ENCODE measurements at places on chromosomes 11 and 22.
A peak's percentile ranks its signal among the peaks of the same experiment; 100 is the strongest.

- no peak for DNase-seq
Measured at GRCh38 chr22:45254789-45255278, 14.1 kb upstream of the KIAA0930 start.

- DNase-seq, result no peak
Measured at GRCh38 chr22:35590634-35591295, 26.4 kb downstream of the MB start.

DNA sequence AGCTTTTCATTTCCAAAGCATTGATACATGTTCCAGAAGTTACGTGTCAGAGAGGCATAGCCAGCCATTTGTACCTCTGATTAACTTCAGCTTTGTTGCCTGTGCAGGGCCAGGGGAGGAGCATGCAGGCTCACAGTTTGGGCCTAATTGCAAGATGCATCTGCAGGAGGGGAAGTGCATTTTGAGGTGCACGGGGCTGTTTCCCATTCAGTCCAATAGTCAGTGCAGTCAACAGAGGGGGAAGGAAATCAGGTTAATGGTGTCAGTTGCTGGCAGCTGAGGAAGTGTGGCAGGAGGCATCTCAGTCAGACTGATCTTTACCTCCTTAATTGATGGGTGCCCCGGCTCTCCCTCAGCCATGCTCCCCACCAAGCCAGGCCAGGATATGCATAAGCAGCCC, 39.3 kb downstream of the ABCC8 start:
- DNase-seq, result no peak

- no peak for DNase-seq
Measured at GRCh38 chr11:25939691-25940090, 392.2 kb upstream of the ANO3 start.

- DNase-seq, result no peak
Measured at GRCh38 chr22:36232715-36233401, 6.5 kb downstream of the APOL2 start.

GRCh38 chr11:10663990-10664389, 29.6 kb downstream of the IRAG1 start:
- DNase-seq, result no peak

DNA sequence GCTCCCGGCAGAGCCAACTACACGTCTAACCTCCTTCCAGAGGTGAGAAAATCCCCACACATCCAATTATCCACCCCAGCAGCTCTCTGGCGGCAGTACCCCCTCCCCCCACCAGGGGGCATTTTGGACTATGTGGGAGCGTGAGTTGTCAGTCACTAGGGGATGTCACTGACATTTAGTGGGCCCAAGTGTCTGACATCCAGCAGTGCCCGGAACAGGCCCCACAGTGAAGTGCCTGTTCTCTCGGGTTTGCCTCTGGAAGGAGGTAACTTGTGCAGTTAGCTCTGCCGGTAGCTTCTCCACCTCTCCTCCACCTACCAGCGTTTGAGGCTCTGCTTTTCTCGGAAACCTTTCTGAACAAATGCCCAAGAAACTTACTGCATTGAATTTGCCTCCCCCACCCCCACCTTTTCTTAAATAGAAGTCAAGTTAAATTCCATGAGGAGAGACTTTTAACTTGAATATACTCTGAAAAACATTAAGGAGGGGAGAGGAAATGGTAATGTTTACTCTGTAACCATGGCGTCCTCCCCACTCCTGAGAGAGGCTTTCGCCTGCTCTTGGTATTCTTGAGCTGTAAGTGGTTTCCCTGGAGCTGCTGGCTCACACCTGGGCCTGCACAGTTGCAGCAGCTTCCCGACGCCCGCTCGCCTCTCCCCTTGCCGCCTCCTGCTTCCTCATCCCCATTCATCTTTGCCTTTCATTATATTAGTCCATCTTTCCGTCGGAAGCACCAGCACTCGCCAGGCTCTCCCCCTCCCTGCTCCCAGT, 112.8 kb downstream of the WNT7B start:
- DNase-seq, result peak; percentile 66

GRCh38 chr11:117915672-117916235, 13.4 kb downstream of the TMPRSS13 start:
- DNase-seq, result no peak

DNA sequence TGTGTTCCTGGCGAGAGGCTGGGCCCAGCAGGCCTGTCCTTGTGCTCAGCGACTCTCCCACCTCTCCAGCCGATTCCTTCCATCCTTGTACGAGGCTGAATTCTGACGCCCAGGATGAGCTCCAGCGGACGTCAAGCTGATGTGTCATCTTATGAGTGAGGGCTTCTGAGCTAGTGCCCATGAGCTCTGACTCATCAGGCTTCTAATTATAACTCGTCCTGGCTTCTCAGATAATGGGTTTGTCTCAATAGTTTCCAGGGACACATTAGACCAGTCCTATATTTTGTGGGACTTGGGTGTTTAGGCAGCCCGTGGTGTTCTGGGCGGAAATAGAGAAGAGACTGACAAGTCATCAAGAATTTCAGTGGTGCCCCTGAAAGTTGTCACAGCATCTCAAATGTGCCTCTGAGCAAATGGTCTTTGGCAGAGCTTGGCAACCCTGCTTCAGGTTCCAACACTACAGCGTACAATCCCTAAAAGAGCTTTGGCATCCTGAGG, 108.2 kb upstream of the CD44 start:
- no peak for DNase-seq

DNA sequence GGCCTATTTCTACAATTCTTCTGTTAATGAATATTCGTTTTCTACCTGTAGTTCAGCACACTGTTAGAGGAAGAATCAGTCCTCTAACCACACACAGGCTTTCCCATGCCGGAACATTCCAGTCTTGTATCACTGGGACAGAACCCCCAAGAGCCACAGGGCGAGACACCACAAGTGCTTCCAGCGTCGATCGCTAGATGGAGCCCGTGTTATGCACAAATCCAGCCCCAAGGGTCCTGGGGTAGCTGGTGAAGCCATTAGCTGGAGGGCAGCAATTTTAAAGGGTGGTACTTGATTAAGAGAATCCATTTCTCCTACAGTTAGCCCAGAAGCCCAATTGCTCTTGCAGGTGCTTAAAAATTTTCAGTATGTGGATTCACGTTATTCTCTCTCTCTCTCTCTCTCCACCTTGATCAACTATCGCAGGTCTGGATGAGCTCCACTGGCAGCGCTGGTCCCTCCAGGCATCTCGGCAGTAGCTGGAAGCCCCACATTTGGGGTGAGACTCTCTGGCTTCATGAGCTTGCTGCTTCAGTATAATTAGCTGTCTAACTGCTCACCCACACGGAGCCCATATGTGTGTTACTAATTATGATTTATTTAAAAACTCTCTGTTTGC, 148.2 kb upstream of the SNX19 start:
- no peak for DNase-seq

- no peak for DNase-seq
Measured at GRCh38 chr11:35177370-35177769, 38.4 kb downstream of the CD44 start.

- DNase-seq, result no peak
Measured at GRCh38 chr22:44926124-44926475, 83.7 kb downstream of the PHF21B start.

DNA sequence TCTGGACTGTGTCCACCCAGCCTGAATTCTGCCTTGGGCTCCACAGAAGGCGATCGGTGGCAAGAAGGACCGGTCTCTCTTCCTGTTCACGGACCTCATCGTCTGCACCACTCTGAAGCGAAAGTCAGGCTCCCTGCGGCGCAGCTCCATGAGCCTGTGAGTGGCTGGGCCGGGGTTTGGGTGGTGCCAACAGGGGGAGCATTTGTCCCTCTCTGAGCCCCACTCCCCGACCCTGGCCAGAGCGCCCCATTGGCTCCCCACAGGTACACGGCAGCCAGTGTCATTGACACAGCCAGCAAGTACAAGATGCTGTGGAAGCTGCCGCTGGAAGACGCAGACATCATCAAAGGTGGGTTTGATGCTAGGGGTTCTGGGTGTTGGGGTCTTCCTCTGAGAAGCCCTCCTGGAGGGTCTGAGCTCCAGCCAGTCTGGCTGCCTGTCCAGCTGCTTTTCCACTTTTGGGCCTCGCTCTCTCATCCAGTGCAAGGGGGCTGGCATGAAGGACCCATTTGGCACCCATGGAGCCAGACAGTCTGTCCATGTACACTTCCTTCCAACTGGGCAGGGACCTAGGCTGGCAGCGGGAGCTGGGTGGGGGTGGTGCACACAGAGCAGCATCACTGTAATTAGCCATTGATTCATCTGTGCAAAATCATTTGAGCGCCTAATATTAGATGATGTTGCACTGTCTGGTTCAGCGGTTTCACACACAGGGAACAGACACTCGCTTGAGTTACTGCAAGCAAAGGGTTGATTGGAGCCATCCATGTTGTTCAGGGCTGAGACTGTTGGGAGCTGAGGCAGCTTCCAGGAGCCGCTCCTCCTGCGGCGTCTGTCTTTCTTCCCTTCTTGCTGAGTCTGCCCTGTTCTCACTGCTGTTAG, 19.0 kb upstream of the RELT start:
- DNase-seq, result no peak

DNA sequence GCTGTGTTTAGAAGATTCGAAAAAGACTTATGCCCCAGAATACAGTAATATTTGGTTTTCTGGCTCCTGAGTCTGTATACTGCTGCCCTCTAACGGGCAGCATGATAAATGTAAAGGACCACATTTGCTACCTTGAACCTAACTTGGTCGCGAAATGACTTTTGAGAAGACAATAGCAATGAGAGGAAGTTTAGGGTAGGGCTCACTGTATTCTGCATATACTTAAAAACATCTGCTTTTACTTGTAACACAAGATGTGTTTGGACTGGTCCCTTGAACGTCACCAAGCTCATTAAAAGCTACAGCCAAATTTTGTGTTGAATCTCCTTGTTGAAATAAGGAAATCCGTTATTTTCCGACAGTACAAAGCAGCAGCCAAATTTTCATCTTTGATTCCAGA, 309.1 kb downstream of the SWAP70 start:
- no peak for DNase-seq

- DNase-seq, result no peak
Measured at GRCh38 chr11:126387857-126388256, 32.4 kb downstream of the ST3GAL4 start.

DNA sequence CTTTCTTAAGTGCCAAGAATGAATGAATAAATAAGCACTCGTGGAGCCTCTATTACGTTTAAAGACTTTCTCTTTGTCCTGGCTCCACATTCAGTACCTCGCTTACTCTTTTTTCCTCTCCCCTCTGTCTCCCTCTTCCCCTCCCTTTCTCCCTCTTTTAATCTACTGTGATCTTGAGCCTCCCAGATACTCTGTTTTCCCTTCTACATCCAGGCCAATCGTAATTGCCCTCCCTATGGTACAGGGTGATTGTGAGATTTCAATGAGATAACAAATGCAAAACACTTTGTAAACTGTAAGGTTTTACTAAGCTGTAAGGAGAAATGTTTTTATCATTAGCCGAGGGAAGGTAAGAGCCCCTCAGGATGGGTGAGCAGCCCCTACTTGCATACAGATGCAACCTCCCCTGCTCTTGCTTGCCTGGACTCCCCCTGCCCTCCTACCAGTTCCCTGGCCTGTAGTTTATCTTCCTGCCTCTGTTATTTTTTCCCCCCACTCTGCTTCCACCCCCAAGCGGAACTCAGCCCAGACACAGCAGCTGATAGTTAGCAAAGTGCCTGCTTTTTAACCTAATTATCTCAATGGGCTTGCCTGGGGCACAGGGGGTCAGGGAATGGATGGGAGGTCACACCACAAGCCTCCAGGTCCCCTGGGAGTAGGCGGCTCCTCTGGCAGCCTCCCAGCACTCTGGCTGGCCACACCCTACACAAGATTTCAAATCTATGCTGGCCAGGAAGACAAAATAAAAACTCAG, 76.9 kb upstream of the CADM1 start:
- DNase-seq, result no peak

- no peak for DNase-seq
Measured at GRCh38 chr11:3000032-3000961, 8.2 kb upstream of the NAP1L4 start.

DNA sequence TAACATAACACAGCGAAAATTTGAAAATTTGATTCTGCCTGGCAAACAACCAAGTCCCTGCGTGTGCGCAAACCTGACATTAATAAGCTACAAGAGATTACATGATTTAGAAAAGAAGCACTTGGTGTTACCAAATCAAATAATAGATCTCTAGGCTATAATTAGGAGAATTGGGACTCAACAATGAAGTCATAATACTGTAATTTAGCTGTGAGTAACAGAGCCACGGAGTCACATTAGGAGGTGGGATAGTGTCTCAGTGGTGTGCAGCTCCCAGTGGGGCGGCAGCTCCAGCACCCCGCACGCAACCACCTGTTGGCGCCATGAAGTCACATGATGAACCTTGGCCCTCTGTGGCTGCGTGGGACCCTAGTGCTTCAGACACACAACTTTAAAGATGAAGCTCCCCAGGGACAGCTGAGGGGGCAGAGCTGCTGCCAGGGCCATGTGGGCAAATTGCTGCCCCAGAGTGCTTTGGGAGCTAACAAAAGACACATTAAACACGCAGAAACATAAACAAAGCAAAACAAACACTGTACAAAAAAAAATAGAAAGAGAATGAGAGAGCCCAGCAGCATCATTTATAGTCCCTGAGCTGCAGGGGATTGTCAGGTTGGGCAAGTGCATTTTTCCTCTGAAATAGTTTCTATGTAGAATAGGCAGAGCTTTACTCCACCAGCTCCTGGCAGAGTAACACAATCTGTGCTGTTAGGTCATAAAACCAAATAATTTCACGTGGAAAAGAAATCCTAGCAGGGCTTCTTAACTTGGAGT, 605.6 kb downstream of the SOX6 start:
- no peak for DNase-seq

GRCh38 chr11:118851970-118852369, 31.7 kb upstream of the CXCR5 start:
- DNase-seq, result no peak

GRCh38 chr22:29798318-29798717, 31.1 kb downstream of the UQCR10 start:
- DNase-seq, result no peak

GRCh38 chr11:13685461-13686108, 17.1 kb downstream of the FAR1 start:
- no peak for DNase-seq

DNA sequence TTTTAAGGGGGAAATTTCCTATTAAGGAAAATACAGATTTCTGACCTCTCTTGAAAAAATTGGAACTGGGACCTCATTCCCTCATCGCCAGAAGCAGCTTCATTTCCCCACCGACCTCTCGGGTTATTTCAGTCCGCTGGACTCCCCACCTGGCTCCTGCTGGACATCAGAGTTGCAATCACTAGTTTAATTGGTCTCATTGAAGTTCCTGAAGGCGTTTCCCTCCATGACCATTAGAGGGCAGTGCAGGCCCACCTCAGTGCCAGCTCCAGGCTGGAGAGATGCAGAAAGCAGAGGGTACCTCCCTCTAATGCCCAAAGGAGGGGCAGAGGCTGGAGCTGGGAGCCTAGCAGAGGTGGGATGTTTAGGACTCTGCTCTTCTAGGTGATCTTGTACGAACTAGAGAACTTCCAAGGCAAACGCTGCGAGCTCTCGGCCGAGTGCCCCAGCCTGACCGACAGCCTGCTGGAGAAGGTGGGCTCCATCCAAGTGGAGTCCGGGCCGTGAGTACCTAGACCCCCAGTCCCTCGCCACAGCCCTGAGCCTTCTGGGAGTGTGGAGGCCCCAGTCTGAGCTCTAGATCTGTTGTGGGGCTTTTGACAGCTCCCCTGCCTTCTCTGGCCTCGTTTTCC, 2.7 kb downstream of the CRYBB3 start:
- DNase-seq, result peak; percentile 44

All from effector memory CD8-positive, alpha-beta T cell (primary cell).